ENCODE measurements at places on chromosomes 6 and 20.

DNA sequence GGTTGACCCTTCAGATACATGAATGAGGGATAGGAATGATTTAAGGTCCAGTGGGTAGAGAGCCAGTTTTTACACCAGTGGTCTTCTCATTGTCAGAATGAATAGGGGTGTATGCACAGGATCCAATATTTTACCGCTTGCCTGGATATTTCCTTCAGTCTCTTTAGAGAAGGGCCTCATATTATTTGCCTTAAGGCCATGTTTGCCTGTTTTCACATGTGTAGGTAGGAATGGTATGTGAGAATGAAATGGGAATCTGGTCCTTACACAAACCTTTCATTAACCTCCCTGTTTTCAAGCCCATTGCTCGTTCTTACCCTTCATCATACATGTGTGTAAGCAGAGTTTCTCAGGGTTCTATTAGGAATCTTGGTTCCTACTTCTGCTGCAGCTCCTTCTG lies 62.4 kb downstream of the LIN28B start:
- no peak for DNase-seq

- DNase-seq = no peak
Measured at GRCh38 chr6:150685860-150686259, 86.2 kb downstream of the PLEKHG1 start.

GRCh38 chr6:149157126-149157525 lies 160.4 kb upstream of the TAB2 start:
- DNase-seq = no peak

DNA sequence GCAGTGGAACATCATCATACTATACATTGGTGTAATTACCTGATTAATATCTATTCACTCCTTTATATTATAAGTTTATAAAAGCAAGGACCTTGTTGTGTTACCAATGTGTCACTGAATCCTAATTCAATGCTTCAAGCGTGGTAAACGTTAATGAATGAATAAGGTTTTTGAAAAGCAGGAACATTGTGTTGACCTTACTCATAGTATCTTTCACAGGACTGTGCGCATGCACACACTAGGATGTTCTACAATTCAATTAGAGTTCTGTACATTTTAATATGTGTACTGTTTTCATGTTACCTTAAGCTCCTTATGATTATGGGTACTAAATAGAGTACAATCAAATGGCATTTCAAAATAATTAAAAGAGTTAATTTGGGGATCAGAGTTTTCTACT lies 578.5 kb downstream of the BMP2 start:
- no peak for DNase-seq

Data from stimulated activated CD8-positive, alpha-beta memory T cell treated with anti-CD3 and anti-CD28 coated beads, Interleukin-12 subunit alpha, Interleukin-12 subunit beta, amount 100 ng/mL, for 1 hour (primary cell).